ENCODE measurements at places on chromosomes 7 and 10. TPM values are rescaled to one million over a fixed set of nuclear protein-coding genes. Genes with fewer than 3 reads are reported as not detected.

DNA sequence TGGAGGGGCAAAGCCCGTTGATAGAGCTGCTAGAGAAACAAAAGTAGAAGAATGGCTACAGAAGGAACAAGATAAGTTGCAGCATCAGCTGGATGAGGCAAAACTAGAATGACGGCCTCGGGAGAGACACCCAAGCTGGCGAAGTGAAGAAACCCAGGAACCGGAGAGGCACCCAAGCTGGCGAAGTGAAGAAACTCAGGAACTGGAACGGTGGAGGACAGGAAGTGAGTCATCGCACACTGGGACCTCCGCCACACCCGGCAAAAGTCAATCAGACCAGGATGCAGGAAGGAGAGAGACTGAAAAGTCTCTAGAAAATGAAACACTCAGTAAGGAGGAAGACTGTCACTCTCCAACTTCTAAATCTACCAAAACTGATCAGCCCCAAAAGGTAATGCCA, 133.0 kb upstream of the NEBL start:
- no peak for DNase-seq

GRCh38 chr7:7263297-7264230, 81.2 kb downstream of the C1GALT1 start:
- no peak for DNase-seq

GRCh38 chr10:112912410-112912928, 37.6 kb upstream of the TCF7L2 start:
- DNase-seq: no peak

Gene SLC16A12
- total RNA-seq: not detected

DNA sequence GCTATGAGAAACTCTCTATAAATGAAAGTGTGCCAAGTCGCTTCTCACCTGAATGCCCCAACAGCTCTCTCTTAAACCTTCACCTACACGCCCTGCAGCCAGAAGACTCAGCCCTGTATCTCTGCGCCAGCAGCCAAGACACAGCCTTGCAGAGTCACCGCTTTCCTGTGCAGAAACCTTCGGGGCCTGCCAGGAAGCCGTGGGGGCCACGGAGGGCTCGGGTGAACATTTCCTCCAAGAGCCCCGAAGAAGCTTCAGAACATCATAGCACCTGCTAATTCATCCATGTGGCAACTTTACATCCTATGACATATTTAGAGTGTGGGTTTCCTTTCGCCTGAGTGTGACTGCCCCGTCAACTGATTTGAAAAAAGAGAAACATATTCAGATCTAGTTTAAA, 55.7 kb upstream of the PRSS58 start:
- no peak for DNase-seq

DNA sequence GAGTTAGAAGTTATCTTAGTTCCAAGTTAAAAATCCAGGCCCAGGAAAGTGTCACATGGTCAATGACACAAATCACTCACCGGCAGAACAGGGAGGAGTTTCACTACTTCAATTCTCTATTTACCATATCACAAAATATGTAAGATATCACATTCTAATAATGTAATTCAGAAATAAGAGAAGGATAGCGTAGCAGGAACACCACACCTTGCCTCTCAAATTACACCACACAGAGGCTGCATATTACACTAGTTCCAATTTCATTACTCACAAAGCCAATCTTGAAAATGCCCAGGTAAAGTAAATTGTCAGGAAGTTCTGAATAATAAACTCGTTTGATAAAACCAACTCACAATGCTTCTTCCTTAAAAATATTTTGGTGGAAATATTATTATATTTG, 169.2 kb downstream of the CTTNBP2 start:
- no peak for DNase-seq

DNA sequence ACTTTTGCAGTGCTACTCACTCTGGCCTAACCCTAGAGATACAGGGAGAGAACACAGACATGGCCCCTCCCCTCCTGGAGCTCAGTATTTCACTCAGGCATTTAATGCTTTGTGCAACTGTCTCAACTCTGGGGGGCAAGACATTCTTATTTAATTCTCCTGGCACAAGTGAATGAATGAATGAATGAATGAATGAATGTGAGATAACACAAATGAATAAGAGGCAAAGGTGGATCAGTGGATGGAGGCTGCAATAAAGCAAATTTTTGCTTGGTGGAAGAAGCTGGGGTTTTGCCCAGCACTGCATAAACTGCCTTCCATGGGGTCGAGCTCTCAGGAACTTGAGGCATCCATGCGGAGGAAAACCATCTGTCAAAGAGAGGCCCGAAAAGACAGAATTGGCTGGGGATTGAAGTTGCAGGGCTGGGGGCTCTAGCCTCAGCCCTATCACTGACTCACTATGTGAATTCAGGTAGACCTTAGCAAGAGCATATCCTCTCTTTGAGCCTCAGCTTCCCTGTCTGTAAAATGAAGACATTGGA, 441.4 kb upstream of the ZMIZ1 start:
- no peak for DNase-seq

GRCh38 chr7:26397796-26398426, 106.2 kb downstream of the SNX10 start:
- peak; percentile 51 for DNase-seq

DNA sequence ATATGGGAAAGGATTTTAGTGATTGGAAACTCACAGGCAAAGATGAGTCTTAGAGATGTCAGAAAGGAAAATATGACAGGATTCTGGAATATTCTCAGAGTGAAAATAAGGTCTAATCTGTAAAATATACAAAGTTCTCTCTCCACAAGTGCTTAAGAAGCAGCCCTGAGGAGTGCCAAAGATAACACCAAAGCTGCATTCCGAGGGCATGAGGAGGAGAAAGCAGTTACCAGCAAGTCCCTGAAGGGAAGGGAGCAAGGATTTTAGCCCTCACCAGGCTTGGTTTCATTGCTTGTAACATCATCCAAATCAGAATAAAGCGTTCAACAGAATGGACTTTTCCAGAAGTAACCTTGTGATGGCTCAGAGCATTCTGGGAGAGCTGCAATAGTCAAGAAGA, 31.4 kb upstream of the DLX6 start:
- no peak for DNase-seq

- DNase-seq: no peak
Observed at GRCh38 chr7:2261611-2262010, 19.6 kb downstream of the NUDT1 start.

DNA sequence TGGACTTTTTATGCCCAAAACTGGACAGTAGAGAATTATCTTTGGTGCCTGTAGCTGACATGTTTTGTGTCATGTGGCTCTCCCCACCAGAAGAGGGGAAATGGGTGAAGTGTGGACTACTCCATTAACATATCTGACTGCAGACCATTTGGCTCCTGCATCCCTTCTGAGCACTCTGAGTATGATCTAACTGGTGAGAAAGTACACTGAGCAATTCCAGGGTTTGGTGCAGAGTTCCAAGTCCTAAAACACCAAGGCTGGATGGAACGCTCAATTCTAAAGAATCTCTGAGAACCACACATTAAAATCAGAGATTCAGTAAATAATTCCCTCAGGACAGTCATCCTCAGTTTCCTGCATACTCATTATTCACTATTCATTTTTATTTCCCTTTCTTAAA, 22.8 kb upstream of the OSBPL3 start:
- no peak for DNase-seq

DNA sequence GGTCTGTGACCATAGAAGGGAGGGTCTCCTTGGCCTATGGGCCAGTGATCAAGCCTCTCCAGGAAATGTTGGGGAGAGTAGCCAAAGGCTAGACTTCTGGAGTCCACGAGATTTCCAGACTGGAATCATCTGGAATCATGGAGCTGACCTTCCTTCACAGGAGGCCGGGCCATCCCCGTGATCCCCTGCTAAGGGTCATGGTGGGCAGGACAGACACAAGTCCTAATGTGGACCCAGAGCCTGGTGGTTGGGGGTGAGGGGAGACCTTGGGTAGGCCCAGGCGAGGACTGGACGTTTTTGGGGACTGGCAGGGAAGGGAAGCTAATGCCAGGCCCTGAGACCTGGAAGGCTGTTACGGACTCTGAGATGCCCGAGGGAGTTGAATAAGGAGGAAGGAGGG, 9.8 kb upstream of the GRID1 start:
- no peak for DNase-seq

- DNase-seq: no peak
Observed at GRCh38 chr7:114652041-114652440, 237.4 kb downstream of the FOXP2 start.

Gene PRF1
- 0.26 TPM for total RNA-seq

Gene RARRES2
- total RNA-seq: not detected

Gene CFAP69
- total RNA-seq: 0.32 TPM

DNA sequence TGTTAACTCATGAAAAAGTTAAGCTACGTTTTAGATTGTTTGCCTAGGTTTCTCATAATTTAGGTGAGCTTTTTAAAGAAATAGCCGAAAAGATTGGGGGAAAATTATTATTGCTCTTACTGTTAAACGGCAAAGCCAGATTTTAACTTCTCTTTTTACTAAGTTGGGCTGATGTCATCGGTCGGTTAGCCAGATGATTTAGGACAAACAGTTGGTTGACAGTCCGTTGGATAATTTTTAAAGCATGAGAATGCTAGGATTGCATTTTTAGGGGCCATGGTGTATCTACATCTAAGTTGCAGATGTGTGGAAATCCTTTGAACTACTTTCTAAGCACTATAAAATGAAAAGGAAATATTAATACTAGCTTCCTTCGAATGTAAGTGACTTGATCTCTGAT, 280.9 kb upstream of the AKR1E2 start:
- DNase-seq: no peak

Gene TSPAN12
- not detected for total RNA-seq

DNA sequence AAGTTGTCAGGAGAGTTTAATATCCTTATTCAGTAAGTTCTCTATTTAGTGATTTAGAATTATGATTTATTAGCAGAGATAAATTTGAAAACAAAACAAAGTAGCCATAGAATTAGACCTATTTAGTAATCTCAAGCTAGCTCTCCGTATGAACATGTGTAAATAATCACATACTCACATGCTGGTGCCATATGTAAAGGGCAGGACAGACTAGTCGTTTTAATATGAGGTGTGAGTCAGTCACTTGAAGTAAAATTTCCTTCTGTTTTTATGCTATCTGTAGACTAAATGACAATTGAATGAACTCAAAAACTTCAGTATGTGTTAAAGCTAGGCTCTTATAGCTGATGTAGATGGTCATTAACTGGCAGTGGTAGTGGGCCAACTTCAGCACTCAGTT, 67.1 kb downstream of the WAC start:
- no peak for DNase-seq

- no peak for DNase-seq
Observed at GRCh38 chr7:108456845-108457540, 757 bp upstream of the NRCAM start.

GRCh38 chr10:28089467-28089866, 90.6 kb upstream of the ODAD2 start:
- DNase-seq: no peak

DNA sequence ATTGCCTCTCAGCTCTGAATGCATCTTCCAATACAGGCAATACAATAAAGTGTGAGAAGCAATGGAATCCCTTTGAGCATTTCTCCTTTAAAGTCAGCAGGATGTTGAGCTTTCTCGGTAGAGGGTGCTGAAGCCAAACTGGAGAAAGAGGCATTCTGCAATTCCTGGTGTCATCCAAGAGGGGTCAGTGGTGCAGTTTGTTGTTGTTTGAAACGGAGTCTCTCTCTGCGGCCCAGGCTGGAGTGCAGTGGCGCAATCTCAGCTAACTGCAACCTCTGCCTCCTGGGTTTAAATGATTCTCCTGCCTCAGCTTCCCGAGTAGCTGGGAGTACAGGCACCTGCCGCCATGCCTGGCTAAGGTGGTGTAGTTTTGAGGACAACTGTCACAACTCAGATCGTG, 486.5 kb downstream of the CALN1 start:
- DNase-seq: no peak

Gene MRLN
- total RNA-seq: not detected

Gene PTPRZ1
- total RNA-seq: not detected

- no peak for DNase-seq
Observed at GRCh38 chr10:43819464-43820230, 171.0 kb upstream of the ZNF32 start.

DNA sequence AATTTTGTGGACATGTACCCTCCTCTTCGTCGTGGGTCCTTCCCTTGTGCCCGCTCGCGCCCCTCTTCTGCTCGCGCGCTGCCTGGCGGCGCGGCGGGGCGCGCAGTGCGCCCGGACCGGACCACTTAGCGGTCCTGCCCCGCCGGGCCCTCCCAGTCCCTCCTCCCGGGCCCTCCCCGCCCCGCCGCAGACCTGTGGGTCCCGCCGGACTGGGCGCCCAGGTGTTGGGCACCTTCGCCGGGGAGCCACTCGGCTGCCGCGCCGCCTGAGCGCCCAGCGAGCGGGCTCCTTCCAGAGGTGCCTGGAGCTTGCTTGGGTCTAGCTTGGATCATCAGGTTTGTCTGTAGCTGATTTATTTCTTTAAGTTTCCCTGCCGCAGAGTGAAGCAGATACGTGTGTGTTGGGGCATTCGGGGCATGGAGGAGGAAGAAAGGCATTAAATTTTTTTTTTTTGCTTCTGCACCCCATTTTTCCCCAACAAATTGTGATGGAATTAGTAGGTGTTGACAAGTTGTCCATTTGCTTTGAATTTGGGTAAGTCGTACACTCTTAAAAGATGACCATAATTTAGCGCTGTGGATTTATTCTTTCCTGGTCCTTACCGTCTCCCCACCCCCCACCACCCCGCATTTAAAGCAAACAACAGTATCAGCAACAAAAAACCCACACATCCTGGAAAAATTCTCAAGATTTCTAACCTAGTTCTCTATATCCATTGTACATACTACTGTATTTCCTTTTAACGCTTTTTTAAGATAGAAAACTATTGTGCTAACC, 905 bp downstream of the C1GALT1 start:
- peak; percentile 77 for DNase-seq

DNA sequence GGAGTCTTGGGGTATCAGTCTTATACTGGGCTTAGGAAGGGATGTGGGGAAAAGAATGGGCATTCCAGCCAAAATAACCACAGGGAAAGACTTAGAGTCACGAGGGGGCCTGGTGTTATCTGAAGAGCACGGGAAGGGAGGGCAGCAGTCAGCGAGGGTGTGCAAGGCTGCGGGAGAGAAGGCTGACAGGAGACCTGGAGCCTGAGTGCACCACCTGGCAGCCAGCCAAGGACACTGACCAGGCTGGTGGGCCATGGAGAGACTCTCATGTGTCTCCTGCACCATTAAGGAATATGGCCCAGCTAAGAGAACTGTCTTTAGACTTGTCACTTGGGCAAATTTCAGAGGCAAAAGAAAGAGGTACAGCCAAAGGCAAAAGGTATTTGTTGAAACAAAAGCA, 69.6 kb downstream of the PKD1L1 start:
- DNase-seq: no peak

Gene GBX1
- total RNA-seq: not detected

Data from Karpas-422 (cell line).